ENCODE measurements at places on chromosomes 4 and X. TPM values are rescaled to one million over a fixed set of nuclear protein-coding genes. Genes with fewer than 3 reads are reported as not detected.

Gene GPR34
- not detected for total RNA-seq

Gene CTAG2
- total RNA-seq, result not detected

DNA sequence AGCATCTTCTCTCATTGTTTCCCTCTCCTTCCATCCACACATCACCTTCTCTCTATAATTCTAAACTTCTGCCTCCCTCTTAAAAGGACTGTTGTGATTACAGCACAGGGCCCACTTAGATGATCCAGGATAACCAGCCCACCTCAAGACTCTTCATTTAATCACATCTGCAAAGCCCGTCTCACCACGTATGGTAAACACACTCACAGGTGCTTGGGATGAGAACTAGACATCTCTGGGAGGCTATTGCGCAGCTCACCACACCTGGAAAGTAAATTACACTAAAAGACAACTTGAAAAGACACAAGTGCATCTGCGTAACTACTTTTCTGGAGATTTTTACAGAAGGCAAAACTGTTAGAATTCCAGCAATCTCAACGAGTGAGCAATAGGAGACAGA is 15.4 kb upstream of the C1QTNF7 start:
- DNase-seq, result no peak

- no peak for DNase-seq
Measured at GRCh38 chr4:47530801-47531200, 45.7 kb downstream of the ATP10D start.

GRCh38 chr4:130675266-130675665 is 1579.3 kb downstream of the C4orf33 start:
- DNase-seq, result no peak
